ENCODE measurements at places on chromosomes 5 and 9.

DNA sequence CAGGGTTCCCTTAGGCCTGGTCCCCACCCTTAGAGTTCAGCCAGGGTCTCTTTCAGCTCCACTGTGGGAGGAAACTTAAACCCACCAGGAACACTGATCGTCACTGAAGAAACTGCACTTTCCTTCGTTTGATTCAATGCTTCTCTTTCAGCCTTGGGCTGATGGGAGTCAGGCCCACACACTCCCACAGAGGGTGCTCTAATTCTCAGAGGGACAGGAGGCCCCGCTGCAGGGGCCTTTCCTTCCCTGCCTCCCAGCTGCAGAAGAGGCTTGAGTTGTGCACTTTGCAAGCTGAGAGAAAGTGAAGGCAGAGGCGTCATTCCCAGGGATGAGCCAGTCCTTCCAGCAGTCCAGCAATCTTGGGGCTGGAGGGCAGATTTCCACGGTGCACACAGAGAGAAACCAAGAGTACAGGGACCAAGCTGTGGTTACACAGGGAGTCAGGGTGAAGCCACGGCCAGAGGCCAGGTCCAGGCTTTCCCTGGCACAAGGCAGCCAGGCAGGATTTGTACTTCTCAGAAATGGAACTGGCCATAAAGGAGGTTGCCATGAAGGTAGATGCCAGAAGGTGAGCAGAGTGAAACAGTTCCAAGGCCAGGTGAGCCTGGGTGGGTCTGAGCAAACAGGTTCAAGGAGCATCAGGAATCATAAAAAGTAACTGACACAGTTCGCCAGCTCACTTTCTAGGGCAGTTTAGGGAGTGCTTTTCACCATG lies 10.4 kb upstream of the GLIPR2 start:
- no peak for DNase-seq

- peak; percentile 15 for DNase-seq
These were observed 61.5 kb downstream of the LNPEP start for GRCh38 chr5:96997265-96997859.

- no peak for DNase-seq
These were observed 135.7 kb upstream of the PHYKPL start for GRCh38 chr5:178368274-178368673.

DNA sequence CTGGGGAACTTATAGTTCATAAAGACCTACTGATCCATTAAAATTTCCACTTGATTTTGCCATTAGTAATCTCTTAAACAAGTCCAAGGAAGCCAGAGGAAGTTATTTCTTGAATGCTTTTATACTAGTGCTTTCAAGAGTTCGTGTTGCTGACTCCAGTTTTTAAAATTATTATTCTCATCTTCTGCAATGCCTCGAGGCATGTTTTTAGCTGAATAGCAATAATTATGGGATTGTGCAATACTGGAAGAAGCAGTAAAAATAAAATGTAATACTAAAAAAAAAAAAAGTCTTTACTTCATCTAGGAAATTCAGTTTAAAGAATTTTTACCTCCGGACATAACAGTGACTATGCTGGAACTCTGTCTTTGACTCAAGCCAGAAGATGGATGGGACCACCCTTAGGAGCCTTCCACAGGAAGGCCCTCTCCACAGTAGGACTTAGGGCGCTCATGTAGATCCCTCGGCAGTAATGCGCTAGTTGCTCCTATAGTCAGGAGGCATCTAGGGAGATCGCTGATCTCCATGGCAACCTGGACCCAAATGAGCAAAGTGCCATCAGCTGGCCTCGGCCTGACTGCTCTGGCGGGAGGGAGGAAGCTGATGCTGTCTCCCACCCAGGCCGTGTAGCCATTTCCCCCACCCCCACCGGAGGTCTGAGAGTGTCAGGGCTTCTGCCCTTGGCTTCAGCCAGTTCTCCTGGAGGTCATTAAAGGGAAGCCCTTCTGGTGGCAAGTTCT lies 56.7 kb downstream of the DAPK1 start:
- no peak for DNase-seq

DNA sequence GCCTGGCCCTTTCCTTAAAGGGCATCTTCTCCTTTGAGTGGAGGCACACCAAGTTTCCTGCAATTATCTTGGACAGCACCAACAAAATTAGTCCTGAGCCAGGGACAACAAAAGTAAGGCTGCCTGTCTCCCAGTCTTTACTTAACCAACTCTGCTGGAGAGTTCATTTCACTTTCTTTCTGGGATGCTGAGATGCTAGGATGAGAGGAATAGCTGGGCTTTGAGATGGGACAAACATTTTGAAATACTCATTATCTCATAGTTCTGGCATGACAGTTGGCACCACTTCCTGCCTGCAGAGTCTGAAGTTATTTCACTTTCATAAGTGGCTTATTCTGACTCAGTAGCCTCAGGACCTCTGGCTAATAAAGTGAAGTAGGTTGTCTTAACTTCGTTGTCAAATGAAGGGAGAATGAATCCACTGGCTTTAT lies 157.0 kb downstream of the C9orf152 start:
- no peak for DNase-seq

GRCh38 chr5:138661291-138661960 lies 86.2 kb upstream of the HSPA9 start:
- DNase-seq, result no peak

- DNase-seq, result no peak
These were observed 3.7 kb upstream of the SURF6 start for GRCh38 chr9:133339641-133340040.

- DNase-seq, result peak; percentile 31
These were observed at the start of gene RGS14 for GRCh38 chr5:177357459-177358351. TSS of gene RGS14 (plus strand) at chr5:177357924. CDS start at chr5:177358025, 101 bp downstream.

DNA sequence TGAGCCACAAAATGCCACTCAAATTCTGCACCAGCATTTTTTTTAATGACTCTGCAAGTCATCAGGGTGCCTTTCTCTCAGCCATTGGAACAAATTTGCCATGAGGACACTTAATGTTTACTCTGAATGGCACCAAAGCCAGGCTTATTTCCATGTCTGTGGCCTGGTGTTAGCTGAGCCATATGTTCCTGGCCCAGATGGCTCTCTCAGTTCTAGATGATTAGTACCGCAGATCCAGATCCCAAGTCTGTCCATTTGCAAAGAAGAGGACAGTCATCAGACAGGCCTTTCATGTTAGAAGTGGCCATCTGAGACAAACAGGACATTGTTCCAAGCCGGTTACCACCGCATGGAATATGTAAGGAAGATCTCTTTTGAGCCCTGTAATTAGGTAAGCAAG lies 70.3 kb downstream of the INSYN2B start:
- no peak for DNase-seq

- DNase-seq, result peak; percentile 46
These were observed at the start of gene GNAQ for GRCh38 chr9:78031444-78031892. TSS of gene GNAQ (minus strand) at chr9:78031811. CDS start at chr9:78031235, 576 bp downstream.

DNA sequence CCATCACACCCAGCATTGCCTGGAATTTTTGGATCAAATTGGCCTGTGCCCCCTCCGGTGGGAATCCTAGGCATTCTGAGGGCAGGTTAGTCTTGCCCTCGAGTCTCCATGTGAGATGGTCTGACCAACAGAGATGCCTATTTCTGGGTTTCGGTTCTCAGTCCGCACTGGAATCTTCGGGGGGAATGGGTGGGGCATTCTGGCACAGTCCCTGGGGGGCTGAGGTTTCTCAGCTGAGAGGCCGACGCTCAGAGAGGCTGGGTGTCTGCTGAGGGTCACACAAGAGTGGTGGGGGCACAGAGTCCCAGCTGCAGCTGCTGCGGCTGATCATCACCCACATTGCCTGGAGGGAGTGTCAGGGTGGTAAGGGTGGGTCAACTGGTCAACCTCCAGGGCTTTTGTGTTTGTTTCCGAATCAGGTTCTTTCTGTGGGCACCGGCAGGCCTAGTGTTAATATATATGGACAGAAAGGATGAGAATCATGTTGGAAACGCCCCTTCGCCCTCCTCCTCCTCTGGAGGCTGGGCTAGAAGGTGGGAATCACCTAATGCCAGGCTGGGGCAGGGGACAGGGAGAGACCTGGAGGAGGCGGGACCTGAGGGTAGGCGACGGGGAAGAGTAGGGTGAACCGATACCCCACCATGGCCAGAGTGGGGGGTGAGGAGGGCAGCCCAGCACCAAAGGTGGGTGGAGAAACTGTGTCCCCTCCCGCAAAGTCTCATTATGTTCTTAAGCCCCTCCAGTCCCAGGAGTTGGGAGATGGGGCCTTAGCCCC lies 149.5 kb upstream of the PHYKPL start:
- DNase-seq, result no peak

GRCh38 chr9:354453-354852 lies 139.8 kb downstream of the DOCK8 start:
- peak; percentile 52 for DNase-seq

- no peak for DNase-seq
These were observed 9.2 kb upstream of the SHROOM1 start for GRCh38 chr5:132839426-132840301.

- peak; percentile 18 for DNase-seq
These were observed 161.3 kb downstream of the DRD1 start for GRCh38 chr5:175282611-175283225.

Measured in NCI-H2171 treated with DMSO at 0.1 percent for 48 hours (cell line).